Cardiac muscle cell (in vitro differentiated cells and primary cell): ENCODE measurements at places on chromosomes 16 and 17.
A peak's percentile ranks its signal among the peaks of the same experiment; 100 is the strongest.

- no peak for DNase-seq
Observed at GRCh38 chr16:64857411-64857810, 264.5 kb downstream of the CDH11 start.

DNA sequence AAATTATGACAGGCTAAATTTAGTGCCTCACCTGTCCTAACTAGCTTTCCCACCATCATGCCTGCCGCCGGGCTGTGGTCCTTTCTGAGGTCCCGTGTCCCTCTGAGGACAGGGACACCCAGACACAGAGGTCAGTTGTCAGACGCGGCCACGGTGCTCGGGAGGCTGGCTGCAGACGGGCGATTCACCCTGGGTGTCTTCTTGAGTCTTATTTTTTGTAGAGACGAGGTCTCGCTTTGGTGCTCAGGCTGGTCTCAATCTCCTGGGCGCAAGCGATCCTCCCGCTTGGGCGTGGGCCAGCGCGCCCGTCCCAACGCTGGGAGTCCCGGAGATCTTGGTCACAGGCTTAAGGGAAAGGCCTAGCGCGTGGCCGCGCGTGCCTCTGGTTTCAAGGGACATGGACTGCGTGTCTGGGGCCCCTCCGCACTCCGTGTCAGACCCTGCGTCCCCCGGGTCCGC is 797 bp upstream of the RAB11FIP3 start:
- DNase-seq, result no peak

DNA sequence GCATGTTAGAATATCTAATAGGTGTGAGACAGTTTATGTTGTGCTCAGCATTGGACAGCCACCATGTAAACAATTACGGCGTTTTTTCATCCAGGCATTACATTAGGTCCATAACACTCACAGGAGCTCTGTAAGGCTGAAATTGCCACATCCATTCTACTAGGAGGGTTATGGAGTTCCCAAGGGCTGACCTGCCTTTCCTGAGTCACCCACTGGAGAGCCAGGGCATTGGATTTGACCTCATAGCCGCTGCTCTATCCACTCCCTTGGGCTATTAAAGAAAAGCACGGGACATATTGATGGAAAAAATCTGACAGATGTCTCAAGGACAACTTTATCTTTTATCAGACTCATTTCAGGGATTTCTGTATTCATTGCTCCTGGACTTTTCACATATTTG is 306.3 kb upstream of the HSBP1 start:
- no peak for DNase-seq

- DNase-seq, result no peak
Observed at GRCh38 chr16:7979448-7980132, 610.7 kb downstream of the TMEM114 start.

- DNase-seq, result peak; percentile 87
Observed at GRCh38 chr17:82963104-82963950, 116.1 kb upstream of the METRNL start.
